ENCODE measurements at places on chromosomes 5 and 9.

GRCh38 chr5:74916831-74917710, 50.9 kb upstream of the FAM169A start:
- DNase-seq: no peak

DNA sequence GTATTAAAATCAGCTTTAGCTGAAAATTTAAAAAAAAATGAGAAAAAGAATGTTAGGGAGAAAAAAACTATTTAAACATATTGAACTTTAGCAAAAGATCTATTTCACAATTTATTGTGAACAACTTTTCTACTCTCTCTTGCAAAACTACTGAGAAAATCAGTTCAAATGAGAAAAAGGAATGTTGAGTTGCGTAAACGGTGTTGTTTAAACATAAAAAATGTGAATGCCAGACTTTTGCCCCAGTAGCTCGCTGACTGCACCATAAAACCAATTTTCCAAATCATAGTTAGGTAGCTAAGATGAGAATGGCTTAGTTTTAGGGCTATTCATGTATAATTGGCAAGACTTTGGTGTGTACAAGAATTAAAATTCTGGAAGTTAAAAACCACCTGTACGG, 13.4 kb upstream of the RAD23B start:
- DNase-seq: no peak

- DNase-seq: no peak
Observed at GRCh38 chr9:93965830-93966577, 10.8 kb upstream of the BARX1 start.

DNA sequence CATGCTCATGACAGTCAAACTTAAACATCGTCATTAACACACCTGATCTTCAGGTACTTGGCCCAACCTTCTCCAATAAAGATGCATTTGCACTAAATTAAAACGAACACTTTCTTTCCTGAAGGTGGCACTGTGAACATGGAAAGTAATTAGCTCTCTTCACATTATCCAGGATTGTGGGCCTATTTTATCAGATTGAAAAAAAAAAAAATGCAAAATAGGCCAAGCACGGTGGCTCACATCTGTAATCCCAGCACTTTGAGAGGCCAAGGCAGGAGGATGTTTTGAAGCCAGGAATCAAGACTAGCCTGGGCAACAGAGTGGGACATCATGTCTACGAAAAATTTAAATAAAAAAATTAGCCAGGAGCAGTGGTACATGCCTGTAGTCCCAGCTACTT, 14.4 kb upstream of the CDC20B start:
- no peak for DNase-seq

GRCh38 chr9:121950441-121950840, 142.7 kb downstream of the TTLL11 start:
- no peak for DNase-seq

GRCh38 chr5:59789197-59789596, 104.3 kb downstream of the PDE4D start:
- DNase-seq: no peak

DNA sequence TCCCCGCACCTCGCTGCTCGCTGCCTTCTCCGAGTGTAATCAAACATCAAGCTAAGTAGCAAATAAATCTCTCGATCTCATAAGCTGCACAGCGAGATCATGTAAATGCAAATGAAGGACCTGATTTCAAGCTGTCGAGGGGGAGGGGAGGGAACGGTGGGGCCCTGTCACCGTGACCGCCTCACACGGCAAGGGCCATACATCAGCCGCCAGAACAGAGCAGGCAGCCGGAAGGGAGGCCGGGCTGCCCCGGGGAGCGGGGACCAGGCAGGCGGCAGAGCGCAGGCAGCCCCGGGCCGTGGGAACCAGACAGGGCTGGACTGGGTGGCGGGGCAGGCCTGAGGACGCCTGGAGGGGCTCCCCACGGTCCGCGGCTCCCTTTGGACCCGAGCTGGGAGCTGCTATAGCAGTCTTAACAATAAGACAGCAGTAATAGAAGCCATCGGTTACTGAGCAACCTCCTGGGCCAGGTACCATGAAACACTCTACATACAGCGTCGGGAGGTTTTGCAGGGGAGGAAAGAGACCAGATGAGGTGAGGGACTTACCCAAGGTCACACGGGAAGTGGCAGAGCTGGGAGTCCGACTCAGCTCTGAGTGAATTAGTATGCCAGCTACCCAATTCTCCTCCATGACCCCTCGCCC, 76.8 kb downstream of the CFAP77 start:
- DNase-seq: peak; percentile 7

- no peak for DNase-seq
Observed at GRCh38 chr5:6432206-6432605, 16.5 kb upstream of the UBE2QL1 start.

DNA sequence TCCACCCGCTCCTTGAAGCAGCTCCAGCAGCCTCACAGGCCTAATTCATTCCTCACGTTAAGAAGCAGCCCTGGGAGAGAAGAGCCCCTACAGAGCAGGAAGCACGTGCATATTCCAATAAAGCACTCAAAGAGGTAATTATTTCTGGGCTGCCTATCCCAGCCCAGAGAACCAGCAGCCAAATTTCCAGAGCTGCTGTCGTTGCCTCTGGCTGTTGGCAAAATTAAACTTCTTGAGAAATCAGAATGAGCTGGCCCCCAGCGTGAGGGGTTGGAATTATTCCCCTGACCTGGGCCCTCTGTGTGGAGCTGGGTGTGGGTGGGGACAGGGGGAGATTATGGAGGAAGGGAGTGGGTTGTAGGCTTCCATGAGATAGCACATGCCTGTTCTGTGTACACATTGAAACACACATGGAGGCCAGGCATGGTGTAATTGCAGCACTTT, 86.8 kb upstream of the HSPA9 start:
- no peak for DNase-seq

DNA sequence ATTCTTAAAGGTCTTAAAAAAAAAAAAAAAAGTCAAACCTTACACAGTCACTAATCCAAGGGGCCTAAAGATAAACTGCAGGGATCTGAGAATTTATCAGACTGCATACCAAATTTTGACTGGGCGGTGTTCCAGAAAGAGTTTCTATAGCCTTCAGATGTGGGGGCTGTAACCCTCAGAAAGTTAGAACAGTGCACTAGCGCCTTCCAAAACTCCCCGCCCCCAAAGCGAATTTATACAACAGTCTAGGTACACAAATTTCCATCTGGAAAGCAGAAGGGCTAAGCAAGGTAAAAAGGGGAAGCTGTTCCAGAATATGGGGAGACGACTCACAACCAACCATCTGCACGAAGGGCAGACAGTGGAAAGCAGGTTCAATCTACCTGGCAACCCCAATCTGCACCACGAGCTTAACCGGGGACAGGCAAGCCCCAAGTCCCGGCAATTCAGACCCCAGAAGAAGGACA, 813 bp downstream of the ERMP1 start:
- DNase-seq: no peak

DNA sequence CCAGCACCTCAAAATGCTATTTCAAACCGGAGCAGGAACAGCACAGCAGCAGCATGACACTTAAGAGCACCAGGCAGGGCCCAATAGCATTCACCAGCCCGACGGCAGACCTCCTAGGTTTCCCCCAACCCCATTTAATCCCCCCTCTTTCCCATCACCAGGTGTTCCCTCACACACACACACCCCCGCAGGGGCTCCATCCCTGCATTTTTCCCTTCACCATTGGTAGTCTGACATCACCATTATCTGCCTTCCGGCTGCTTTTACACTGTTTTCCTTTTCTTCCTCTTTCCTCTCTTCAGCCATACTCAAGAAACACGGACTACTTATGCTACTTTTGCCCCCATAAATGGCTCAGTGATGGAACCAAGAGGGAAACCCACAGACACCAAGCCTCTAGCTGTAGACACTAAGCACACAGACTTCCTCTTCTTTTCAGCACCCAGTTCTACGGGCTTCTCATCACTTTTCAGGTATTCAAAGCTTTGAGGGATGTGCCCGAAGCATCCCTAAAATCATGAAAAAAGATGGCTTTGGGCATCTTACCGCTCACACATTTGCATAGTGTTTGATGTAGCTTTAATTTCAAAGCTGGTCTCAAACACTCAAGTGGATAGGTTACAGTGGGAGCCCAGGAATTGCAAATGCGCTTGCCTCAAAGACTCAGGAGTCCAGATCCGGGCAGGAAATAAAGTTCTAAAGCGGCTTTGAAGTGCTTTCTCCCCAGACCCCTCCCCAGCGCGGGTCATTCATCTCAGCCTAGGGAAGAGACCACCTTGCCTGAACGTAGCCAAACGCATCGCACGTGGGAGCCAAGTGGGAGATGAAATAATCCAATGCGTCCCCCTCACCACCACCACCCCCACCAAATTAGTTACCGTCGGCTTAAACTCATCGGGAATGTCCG, 141.5 kb downstream of the TSSK1B start:
- DNase-seq: no peak

DNA sequence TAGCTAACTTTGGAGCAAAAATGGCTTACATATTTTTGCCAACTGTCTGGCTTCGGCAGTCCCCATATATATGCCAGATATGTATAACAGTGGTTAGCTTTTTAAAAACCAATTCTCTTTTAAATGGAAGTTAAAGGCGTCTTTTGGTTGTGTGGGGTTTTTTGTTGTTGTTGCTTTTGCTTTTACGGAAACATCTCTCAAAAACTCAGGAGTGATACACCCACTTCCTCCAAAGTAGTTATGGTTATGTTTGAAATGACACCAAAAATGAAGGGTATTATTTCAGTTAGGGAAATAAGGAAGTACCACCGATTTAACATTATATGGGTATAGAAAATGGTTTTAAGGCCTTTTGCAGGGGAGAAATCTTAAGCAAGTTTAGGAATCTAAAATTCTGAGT, 2.3 kb downstream of the CNOT8 start:
- DNase-seq: no peak

DNA sequence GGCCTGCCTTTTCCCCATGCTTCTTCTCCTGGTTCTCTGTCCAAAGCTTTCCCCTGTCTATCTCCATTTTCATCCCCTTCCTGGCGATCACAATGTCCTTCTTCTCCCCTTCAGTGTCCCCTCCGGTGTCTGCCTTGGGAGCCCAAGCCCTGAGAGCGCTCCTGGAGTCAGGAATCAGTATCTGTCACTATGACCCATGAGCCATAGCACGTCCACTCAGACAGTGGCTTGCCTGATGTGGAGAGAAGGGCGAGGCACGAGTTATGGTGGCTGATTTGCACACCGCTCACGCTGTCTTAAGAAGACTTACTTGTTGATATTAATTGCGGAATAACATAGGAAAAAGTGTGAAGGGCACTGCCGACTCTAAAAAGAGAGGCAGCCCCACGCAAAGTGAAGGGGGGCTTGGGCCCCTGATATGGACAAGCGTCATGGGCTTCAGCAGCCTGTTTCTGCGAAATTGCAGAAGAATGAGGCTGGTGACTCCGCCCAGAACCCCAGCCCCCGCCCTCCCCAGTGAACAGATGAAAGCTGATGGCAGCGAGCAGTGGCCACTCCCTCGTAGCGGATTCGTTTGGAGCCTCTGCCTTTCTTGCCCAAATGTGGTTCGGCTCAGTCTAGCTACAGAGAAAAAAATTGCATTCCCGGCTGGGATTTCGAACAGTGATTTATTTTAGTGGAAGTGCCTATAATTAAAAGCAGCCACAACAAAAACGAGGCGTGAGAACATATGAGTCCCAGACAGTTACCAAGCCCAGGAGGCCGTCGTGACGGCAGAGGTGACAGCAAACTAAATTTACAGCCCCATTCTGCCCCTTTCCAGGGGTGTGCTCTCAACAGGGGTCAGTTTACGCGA, 149.8 kb downstream of the ICE1 start:
- no peak for DNase-seq

Measured in activated T-cell treated with anti-CD3 and anti-CD28 coated beads for 1 hour (primary cell).